ENCODE measurements at places on chromosomes 4 and X. TPM values are rescaled to one million over a fixed set of nuclear protein-coding genes. Genes with fewer than 3 reads are reported as not detected.

Gene SSX1
- not detected for total RNA-seq

Gene IL9R
- 0.22 TPM for total RNA-seq

Gene CAPN6
- not detected for total RNA-seq

Gene BST1
- total RNA-seq: 17.8 TPM

Gene FRMPD4
- total RNA-seq: 0.12 TPM

Gene IQCM
- total RNA-seq: not detected

Gene FRMD7
- total RNA-seq: not detected

Gene NAP1L3
- total RNA-seq: 0.35 TPM

Gene PDGFC
- 2.4 TPM for total RNA-seq
